ENCODE measurements at places on chromosomes 1 and 21. TPM values are rescaled to one million over a fixed set of nuclear protein-coding genes. Genes with fewer than 3 reads are reported as not detected.
A peak's percentile ranks its signal among the peaks of the same experiment; 100 is the strongest.

DNA sequence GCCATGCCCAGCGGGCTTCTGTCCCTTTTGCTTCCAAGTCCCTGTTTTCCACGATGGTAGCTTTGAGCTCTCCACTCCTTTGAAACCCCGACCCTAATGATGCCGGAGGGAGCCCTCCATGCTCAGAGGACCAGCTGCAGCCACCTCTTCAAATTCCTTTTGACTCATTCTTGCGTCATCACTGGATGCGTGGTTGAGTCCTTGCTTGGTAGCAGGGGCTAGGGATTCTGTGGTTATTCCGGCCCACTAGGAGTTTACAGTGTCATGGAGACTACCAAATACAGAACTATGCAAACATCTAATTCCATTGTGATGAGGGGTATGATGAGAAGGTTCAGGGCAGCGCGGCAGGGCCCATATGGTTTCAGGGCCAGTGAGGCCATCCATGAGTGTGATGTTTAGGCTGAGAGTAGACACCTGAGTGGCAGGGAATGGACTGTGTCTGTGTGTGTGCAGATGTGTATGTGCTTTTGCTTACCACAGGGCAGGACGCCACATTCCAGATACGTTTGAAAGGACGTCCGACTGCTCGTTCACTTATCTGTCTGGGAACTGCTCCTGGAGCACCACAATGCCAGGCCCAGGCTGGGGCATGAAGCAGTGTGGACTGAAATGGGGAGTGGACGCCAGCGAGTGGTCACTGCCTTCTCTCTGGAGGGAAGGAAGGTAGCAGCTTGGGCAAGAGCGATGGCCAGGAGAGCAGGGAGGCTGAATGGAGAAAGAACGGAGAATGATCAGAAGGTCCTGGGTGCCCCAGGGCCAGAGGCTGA is 30.4 kb upstream of the ZBTB21 start:
- peak; percentile 64 for DNase-seq

GRCh38 chr21:37871121-37871862 is 45.0 kb downstream of the KCNJ6 start:
- DNase-seq: no peak

GRCh38 chr1:29550119-29550841 is 314.0 kb downstream of the PTPRU start:
- DNase-seq: no peak

Gene ETV3L
- not detected for total RNA-seq

Gene FCRL3
- not detected for total RNA-seq

Gene ANXA9
- total RNA-seq: not detected

Gene ERICH3
- total RNA-seq: not detected
